ENCODE measurements at places on chromosomes 2 and 18. TPM values are rescaled to one million over a fixed set of nuclear protein-coding genes. Genes with fewer than 3 reads are reported as not detected.
A peak's percentile ranks its signal among the peaks of the same experiment; 100 is the strongest.

The LIPG gene
- polyA plus RNA-seq: 0.13 TPM

The COL4A3 gene
- polyA plus RNA-seq: not detected

The FMNL2 gene
- polyA plus RNA-seq: 8.5 TPM

- DNase-seq: no peak
These were observed 11.5 kb downstream of the GPR55 start for GRCh38 chr2:230913406-230914143.

GRCh38 chr2:191386938-191387536 lies 141.8 kb downstream of the MYO1B start:
- DNase-seq: peak; percentile 89

DNA sequence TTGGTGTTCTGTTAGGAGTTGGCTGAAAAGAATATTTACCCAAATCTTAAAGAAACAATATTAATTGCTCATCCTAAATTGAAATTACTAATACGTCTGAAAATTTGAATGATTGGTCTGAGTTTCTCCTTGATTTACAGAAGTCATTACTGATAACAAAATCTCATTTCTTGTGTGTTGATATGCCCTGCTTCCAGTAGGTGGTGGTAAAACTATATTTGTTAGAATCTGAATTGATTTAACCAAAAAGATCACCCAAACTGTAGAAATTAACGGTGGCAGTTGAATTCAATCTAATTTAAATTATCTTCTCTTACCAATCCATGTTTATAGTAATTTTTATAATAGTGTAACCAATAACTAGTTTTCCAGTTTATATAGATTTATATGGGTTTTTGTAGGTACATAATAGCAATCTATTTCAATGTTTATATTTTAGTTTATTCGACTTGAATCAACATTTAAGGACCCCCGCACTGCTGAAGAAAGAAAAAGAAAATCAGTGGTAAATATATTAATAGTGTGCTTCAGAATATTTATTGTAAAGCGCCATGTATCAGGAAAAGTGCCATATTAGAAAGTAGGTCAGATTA lies 38.3 kb downstream of the PAPOLG start:
- DNase-seq: peak; percentile 27
